ENCODE measurements at places on chromosomes 12 and 14.

DNA sequence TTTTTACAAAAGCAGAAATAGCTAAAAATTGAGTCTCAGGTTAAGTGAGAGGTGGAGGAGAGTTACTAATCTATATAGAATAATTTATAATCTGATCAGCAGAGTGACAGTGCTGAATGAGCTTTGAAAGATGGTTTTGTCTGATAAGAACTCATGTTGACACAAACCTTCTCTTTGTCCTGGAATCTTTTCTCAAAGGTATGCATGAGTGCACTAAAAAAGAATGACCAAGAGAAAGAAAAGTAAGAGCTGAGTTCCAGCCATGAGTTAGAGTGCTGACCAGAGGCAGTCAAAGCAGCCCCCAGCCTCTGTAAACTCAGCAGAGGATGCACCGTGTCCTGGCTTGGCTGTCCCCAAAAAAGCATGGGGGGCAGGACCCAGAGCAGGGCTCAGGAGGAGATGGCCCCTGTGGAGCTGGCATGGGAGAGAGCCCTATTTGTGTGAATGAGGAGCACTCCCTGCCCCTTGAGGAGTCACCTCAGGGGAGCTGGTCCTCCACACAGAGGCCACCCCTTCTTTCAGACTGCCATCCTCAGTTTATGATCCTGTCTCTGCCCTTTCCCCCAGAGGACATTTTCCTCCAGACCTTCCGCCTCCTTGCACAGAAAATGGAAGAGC, 129.8 kb downstream of the SEC23A start:
- DNase-seq: no peak

DNA sequence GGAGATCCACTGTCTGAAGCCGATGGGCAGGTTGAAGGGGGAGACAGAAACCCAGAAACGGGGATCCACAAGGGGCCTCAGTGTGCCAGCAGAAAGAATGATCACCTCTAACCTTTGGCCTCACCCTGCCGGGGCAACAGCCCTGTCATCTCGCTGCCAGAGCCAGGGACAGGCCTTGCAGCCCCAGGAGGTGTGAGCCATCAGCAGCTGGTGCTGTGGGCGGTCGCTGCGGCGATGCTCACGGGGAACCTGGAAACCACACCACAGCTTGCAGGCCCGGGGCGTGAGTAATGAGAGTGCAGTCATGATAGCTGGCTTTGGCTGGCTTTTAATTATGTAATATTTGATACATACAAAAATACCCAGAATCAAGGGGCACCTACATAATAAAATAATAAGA, 4.7 kb upstream of the TTC7B start:
- peak; percentile 62 for DNase-seq

DNA sequence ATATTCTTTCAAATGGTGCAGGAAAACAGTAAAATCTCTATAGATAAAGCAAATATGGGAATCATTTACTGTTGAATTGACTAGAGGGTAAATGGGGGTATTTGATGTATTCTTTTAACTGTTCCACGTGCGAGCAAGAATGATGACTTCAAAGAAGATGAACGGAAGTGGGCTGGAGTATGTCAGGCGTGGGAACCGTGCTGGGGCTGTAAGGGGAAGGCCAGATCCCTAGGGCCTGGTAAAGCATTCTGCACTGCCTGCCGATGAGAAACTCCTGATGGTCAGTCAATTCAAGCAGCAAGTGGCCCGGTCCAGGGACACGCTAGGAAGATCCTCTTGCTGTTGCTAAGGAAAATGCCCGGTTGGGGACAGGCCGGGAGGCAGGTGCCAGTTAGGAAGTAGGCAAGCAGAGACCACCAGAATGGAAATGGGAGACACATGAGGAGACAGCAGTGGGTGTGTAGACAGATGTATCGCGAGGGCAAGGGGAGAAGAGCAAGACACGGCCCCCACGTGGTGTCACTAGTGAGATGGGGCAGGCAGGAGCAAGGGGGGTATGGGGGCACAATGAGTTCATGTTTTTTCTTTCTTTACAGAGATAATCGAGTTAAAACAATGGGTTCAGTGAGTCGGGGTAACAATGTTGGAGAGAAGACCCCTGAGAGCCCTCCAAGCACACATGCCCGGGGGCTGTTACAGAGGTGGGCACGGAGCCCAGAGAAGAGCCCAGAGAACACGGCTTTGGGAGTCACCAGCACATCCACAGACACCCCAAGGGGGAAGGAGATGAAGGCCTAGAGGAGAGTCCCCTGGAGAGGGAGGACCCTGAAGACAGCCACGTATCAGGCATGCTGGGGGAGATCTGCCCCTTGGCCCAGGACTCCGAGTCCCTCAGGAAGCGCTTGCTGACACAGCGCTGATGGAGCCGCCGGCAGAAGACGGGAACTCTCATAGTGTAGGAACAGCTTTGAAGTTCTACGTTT, 37.2 kb downstream of the FBXO21 start:
- no peak for DNase-seq

GRCh38 chr12:132783917-132784531, 22.4 kb upstream of the ANKLE2 start:
- DNase-seq: no peak

GRCh38 chr14:73462048-73462715, 3.8 kb upstream of the NUMB start:
- no peak for DNase-seq

All from activated CD4-positive, alpha-beta T cell treated with anti-CD3 and anti-CD28 coated beads, Interleukin-2, amount 50 U/mL, for 24 hours (primary cell).